ENCODE measurements at places on chromosomes 16 and 17. TPM values are rescaled to one million over a fixed set of nuclear protein-coding genes. Genes with fewer than 3 reads are reported as not detected.
A peak's percentile ranks its signal among the peaks of the same experiment; 100 is the strongest.

GRCh38 chr17:62653826-62654761 is 26.6 kb downstream of the MRC2 start:
- H3K4me3 ChIP-seq = peak overlapping the region; percentile 95
- no peak for DNase-seq
- H3K27me3 ChIP-seq = no peaks in the 10 kb centered on the region
- peaks cover 22% of the 10 kb centered on the region for H3K4me1 ChIP-seq
- no peak overlapping the region for H3K27ac ChIP-seq

SOCS3 gene
- polyA plus RNA-seq = 18.4 TPM

DNA sequence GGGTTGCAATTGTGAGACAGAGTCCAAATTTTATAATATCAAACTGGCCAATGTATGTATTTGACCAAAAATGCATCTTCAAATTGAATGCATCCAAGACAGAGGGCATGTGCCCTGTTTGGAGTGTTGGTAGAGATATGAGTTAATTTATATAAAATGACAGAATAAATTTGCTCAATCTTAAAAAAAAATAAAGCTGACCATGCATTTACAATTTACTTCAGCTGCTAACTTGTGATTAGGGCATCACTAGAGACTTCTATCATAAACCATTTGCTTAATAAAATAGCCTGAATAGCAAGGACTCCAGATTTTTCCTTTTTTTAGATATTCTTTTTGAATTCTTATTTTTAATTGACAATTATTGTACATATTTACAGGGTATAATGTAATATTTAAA is 1345.8 kb downstream of the CDH11 start:
- H3K36me3 ChIP-seq = no peaks in the 10 kb centered on the region
- no peak overlapping the region for H3K4me3 ChIP-seq
- no peaks in the 10 kb centered on the region for H3K27me3 ChIP-seq
- no peak overlapping the region for H3K27ac ChIP-seq
- no peak for DNase-seq

DNA sequence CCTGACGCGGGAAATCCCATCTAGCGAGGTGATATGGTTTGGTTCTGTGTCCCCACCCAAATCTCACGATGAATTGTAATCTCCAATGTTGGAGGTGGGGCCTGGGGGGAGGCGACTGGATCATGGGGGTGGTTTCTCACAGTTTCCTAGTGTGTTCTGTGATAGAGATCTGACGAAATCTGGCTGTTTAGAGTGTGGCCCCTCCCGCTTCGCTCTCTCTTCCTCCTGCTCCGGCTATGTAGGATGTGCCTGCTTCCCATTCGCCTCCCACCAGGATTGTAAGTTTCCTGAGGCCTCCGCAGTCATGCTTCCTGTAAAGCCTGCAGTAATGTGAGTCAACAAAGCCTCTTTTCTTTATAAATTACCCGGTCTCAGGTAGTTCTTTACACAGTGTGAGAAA is 31.6 kb downstream of the IFT140 start:
- H3K27ac ChIP-seq = no peak overlapping the region
- peaks cover 9% of the 10 kb centered on the region for H3K36me3 ChIP-seq
- no peak for DNase-seq
- peaks cover 6% of the 10 kb centered on the region for H3K4me1 ChIP-seq
- no peak overlapping the region for H3K4me3 ChIP-seq

DNA sequence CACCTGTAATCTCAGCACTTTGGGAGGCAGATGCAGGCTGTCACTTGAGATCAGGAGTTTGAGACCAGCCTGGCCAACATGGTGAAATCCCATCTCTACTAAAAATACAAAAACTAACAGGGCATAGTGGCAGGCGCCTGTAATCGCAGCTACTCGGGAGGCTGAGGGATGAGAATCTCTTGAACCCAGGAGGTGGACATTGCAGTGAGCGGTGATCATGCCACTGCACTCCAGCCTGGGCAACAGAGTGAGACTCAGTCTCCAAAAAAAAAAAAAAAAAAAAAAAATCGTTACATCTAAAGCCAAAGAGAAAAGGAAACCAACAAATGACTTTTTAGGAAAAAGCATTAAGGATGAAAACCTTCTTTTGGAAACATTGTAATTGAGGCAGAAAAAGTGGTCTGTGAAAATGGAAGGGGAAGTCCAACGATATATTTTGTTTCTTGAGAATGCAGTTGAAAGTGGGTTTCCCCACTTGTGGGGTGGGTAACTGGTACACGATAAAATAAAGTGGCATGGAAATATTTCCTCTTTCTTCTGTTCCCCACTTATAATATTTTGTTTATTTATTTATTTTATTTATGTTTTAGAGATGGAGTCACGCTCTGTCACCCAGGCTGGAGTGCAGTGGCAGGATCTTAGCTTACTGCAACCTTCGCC is 2.6 kb downstream of the SNX29 start:
- peak; percentile 43 for DNase-seq
- H3K36me3 ChIP-seq = peaks cover 20% of the 10 kb centered on the region
- peak overlapping the region; percentile 98 for H3K4me3 ChIP-seq

BICDL2 gene
- polyA plus RNA-seq = not detected

Measured in naive B cell (primary cell).